ENCODE measurements at places on chromosomes 13 and 19.

- no peak for DNase-seq
Measured at GRCh38 chr13:20475927-20476691, 49.5 kb downstream of the CRYL1 start.

DNA sequence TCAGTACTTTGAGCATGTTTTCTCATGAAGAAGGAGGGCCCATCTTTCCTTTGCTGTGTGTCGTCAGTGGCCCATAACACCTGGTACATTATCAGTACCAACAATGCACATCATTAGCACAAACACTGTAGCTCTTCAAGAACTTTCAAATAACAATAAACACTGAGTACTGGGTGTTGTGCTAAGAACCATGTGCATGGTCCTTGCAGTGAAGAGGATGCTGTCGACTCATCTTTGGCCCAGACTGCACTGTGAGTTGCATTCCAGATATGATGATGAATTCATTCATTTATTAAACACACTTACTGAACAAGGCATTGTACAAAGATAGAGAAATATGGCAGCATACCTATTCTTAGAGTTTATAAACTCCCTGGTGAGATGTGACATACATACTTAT is 55.8 kb downstream of the FLT3 start:
- no peak for DNase-seq

DNA sequence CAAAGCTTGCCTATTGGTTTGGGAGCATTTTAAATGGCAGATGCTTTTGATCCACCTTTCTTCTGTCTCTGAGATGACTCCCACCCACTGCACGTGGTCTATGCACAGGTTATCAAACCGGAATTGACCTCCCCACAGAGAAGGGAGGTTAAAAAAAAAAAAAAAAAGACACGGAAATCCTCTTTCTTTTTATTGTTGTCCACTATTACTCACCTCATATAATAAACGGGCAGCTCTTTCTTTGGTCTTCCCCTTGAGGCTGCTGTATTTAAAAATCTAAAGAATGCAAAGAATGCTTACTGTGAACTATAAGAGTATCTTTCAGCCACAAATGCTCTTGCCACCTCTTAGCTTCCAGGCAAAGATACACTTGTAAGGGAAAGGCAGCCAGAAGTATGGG is 329.7 kb downstream of the NDFIP2 start:
- no peak for DNase-seq

- no peak for DNase-seq
Measured at GRCh38 chr19:28961772-28962500, 251.0 kb downstream of the UQCRFS1 start.

DNA sequence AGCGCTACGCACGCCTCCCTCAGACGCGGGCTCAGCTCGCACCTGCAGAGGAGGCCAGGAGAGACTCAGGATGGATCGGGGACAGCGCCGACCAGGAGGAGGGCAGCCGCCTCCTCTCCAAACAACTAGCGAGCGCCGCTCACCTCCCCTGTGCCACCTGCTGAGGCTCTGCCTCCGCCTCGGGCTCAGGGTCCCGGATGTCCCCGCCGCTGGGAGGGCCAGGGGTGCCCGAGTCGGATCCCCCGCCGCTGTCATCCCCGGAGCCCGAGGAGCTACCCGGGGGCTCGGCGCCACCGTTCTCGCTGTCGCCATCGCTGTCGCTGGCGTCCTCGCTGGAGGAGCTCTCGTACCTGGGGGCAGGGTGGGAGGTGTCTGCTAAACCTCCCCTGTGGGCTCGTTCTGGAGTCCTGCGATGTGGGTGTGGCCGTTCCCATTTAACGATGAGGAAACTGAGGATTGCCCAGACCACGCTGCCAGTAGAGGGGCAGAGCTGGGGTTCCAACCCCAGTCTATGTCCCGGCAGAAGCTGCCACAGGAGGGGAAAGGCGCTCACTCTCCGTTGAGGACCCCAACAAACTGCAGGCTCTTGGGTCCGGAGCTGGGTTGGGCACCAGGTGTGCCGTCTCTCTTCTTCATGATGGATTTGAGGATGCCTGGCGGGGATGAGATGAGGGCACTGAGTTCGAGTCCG is 9.2 kb downstream of the KANK3 start:
- no peak for DNase-seq

DNA sequence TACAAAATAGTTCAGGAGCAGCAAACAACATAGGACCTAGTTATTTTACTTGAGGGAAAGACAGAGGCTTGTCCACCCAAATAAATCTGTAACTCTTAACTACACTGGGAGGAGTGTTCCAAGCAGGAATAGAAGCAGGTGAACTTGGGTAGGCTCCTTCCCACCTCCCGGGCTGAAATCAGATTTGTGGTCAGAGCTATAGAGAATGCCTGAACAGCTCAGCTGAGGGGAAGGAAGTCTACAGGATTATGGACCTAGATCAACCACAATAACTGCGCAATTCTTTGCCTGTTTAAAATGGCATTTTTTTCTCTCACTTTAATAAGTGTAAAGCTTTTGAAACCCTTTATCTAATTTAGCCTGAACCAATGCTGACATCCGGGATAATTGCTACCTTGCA is 73.5 kb upstream of the IRS2 start:
- no peak for DNase-seq

- DNase-seq = no peak
Measured at GRCh38 chr19:7932276-7932929, 6.5 kb upstream of the CTXN1 start.

GRCh38 chr19:31139871-31140505 is 209.2 kb downstream of the TSHZ3 start:
- DNase-seq = no peak

DNA sequence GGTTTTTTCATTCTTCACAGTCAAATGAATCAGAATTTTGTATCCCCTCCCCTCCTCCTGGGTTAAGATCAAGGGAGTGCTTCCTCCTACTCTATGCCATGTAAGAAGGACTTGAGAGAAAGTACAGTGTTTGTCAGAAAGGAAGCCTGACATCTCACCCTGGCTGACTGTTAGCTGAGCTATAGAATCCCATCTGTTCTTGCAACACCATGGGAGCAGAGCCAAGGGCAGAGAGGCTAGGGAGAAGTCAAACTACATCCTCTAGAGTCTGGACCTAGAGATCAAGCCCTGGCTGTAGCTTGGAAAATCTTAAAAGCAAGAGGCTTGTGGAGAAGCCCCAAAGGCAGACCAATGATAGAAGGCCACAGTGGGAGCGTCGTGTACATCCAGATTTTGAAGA is 145.9 kb downstream of the OLFM4 start:
- no peak for DNase-seq
